ENCODE measurements at places on chromosomes 4 and X.

DNA sequence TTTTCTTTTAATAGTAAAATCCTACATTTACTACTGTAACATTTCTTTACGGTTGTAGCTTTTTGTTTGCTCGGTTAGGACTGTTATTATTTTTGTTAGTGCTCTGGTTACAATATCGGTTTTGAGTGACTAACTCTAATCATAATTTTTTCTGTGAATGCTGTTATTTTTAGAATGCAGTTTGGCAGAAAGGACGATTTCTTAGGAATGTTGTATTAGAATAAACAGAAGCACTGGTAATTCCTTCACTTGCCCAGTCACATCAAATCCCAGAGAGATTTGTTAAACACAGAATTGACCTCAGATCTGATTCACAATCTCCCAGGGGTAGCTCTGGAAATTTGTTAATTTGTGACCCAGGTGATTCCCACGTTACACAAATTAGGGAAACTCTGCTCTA lies 21.7 kb downstream of the DDIT4L start:
- DNase-seq, result no peak

- DNase-seq, result no peak
These were observed 2352.3 kb downstream of the PCDH7 start for GRCh38 chr4:33072298-33073089.

DNA sequence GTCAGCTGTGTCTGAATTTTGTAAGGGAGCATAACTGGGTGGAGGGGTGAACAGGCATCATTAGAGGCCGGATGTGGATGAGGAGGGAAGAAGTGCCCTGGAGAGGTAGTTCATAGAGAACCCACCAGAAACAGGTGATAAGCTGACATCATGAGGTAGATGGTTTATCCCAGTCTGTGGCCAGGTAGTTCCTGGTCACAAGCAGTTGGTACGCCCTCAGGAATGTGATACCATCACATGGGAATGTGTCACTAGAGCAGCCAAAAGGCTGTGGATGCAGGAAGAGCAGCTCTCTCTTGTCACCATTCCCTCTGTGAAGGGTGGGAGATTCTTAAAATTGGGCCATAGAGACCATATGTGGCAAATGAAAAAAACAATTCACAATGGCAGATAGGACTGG lies 21.9 kb downstream of the MSN start:
- no peak for DNase-seq

DNA sequence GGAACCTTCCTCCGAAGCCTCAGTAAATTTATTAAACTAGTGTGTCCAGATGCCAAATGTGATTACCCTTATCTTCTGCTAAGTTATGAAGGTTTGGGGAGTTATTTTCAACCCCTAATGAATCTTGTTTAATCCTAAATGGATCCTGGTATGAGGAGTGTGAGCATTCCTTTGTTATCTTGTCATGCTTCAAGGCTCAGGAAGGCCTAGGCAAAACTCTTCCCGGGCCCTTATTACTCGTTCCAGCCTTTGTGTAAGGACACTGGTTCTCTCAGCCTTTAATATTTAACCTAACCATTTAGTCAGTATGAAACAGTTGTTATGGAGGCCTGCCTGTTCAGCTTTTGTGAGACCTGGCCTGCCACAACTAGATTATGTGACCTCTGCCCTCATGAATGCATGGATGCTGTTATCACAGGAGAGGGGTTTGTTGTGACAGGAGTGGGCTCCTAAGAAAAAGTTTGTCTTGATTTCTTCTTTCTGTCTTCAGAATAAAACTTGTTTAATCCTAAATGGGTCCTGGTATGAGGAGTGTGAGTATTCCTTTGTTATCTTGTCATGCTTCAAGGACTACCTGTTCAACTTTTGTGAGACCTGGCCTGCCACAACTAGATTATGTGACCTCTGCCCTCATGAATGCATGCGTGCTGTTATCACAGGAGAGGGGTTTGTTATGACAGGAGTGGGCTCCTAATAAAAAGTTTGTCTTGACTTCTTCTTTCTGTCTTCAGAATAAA lies 181.7 kb downstream of the SLC39A8 start:
- DNase-seq, result no peak

Data from stimulated activated CD8-positive, alpha-beta memory T cell treated with anti-CD3 and anti-CD28 coated beads, Interleukin-12 subunit alpha, Interleukin-12 subunit beta, amount 100 ng/mL, for 4 hours (primary cell).